ENCODE measurements at places on chromosomes 1 and 21.

- DNase-seq, result no peak
Measured at GRCh38 chr1:10626131-10626731, 151.5 kb downstream of the PEX14 start.

- DNase-seq, result no peak
Measured at GRCh38 chr1:4591926-4592325, 62.5 kb upstream of the AJAP1 start.

DNA sequence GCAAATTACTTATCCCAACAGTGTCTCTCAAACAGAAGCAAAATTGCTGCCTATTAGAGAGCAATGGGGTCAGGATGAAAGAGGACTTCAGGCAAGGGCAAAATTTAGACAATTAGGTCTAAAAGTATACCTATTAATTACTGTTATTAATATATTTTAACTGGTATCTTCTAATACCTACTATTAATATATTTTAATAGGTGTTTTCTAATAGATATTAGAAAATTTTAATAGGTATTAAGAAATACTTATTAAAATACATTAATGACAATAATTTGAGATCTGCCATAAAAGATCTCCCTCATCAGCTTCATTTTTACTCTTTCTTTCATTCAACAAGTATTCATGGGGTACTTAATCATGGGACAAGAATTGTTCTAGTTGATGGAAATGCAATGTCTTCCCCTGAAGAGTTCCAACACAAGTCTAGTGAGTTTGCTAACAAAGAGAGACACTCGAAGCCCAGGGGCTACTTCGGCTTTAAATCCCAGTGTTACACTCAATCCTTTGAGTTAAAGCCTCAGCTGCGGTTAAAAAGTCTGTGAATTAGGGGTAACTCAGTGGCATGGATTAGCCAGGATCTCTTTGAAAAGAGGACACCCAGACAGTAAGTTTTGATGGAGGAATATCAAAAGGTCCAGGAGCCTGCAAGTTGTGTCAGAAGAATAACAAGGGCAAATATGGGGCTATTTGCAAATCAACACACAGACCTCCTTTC is 44.1 kb downstream of the STYXL2 start:
- no peak for DNase-seq

- no peak for DNase-seq
Measured at GRCh38 chr1:201002510-201002909, 21.0 kb downstream of the KIF21B start.

DNA sequence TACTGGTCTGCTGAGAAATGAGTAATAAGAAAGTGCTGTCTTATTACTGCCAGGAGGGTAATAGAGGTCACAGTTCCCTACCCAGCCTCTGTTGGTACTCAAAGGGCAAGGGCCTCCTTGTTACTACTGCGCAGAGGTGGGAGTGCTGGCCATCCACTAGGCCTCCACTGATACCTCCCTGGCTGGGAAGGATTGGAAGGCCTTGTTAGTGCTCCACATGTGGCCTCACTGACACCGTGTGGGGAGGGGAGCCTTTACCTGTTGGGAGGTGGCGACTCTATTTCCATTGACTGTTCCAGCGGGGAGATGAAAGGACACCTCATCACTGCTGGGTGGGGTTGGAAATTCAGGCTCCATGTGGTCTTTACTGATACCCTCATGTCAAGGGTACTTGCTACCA is 57.8 kb upstream of the USP24 start:
- no peak for DNase-seq

DNA sequence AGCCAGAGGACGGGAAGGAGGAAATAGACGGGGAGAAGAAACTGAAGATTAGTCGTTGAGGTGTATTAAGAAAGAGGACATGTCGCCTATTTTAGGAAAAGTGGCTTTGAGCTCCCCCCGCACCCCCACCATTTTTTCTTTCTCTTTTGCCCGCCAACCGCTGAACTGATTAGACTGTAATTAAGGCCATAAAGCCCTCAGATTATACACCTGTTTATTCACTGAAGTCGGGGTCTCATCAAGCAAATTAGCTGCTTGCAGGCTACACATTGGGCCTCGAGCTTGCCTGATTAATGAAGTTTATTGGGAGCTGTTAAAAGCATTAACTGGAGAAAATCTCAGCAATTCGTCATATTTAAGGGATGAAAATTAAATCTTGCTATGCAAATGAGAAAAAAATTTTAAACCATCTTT is 119.4 kb upstream of the RRP15 start:
- no peak for DNase-seq

- no peak for DNase-seq
Measured at GRCh38 chr1:43286115-43286514, 734 bp upstream of the C1orf210 start.

- DNase-seq, result no peak
Measured at GRCh38 chr1:28885472-28885877, 28.9 kb upstream of the EPB41 start.

GRCh38 chr1:221283532-221283931 is 404.3 kb downstream of the HLX start:
- no peak for DNase-seq

DNA sequence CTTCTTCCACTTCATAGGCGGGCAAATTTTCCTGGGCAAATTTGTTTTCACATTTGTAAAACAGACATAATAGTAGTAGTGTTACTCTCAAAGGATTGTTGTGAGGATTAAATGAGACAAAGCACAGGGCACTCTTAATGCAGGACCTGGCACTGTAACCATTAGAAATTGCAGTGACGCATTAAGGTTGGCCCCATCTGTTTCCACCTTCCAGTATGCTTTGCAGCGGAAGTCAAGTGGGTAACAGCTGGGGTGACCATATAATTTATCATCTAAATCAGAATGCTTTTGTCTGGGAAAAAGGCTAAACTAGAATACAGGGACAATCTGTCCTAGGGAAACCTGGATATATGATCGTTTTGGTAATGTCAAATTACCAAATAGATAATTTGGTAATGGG is 132.5 kb upstream of the CACHD1 start:
- DNase-seq, result no peak

GRCh38 chr21:26469789-26470188 is 103.3 kb downstream of the CYYR1 start:
- DNase-seq, result no peak

DNA sequence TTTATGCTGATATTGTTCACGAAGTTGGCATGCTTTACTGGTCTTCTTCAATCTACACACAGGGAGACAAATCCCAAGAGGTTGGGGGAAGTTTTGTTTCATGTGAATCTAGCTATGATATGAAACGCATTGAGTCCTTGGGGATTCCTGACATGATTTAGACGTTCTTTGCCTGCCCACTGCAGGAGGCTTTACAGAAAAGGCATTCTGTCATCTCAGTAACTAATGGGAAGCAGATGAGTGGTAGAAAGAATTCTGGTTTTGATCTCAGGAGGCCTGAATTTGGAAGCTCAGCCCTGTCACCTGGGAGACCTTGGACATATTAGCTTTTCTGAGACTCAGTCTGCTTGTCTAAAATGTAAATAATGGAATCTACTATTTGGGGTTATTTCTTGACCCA is 383.0 kb upstream of the NFIA start:
- DNase-seq, result no peak

DNA sequence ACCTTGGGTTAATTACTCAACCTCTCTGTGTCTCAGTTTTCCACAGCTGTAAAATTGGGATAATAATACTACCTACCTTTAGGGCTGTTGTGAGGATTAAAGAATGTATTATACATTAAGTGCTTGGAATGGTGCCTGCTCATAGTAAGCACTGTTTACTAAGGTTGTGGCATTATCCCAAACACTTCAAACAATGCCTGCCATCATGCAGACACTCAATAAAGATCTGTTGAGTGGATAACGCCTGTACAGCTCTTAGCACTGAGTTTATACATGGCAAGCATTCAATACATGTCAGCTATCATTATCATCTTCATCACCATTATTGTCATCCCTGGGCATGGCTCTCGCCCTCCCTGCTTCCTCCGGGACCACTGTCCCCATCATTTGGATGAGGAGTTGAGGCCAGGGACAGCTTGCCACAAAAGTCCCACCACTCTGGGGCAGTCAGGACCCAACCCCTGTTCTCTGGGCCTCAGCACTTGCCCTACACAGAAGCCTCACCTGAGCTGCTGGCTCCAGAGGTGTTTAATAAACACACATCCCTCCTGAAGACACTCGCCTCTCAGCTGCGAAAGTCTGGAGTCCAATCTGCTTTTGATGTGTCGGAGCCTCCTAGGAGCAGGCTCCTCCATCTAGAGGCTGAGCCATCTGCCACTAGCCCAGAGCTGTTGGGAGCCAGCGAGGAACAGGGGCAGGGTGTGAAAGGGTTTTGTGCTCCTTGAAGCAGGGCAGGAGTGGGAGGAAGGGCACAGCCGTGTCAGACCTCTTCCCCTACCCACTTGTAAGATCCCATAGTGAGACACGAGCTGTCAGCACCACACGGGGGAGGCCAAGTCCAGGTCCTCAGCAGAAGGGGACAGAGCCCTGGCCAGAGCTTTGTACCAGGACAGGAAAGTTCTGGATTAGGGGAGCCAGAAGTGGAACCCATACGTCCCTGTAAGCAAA is 80.9 kb upstream of the ZC3H12A start:
- no peak for DNase-seq

GRCh38 chr21:15224346-15225086 is 159.7 kb upstream of the NRIP1 start:
- DNase-seq, result no peak

GRCh38 chr1:171204296-171204695 is 19.2 kb downstream of the FMO2 start:
- DNase-seq, result no peak

DNA sequence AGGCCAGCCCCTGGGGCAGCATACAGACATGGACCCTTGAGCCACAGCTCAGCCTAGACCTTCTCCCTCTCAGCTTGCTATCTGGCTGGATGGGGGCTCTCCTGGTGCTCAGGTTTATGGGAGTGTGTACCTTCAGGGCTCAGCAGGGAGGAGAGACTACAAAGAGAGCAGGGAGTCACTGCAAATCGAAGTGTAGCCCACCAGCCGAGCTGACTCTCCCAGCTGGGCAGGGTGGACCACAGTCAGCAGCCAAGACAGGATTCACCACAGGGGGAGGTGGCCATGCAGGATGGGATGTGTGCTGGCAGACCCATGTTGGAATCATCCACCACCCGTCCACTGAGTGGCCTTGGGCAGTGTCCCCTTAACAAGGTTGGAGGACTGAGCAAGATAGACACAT is 78.3 kb downstream of the GLIS1 start:
- DNase-seq, result no peak

DNA sequence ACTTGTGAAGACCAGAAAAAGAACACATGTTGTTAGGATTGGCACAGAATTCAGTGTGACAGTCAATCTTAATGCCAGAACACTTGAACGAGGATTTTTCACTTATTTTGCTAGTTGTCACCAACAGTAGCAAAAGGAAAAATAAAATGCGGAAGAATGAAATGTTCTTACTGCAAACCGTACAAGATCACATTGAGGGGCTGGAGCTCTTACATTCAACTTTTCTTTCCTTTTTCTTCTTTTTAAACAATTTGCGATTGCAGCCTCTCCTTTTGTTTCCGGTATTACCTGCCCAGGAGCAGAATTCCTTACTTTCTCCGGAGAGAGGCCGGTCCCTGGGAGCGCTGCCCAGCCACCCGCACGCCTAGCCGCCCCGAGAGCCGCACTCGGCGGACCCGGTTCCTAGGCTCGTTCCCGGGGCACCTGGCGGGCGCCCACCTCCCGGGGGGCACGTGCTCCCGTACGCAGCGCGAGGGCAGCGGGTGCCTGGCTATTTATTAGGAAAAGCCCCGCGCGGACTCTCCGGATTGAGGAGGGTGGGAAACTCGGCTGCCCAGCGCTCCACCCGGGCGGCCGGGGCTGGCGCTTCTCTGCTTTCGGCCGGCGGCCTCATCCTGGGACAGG is 1.2 kb upstream of the CAMTA1 start:
- DNase-seq, result no peak

GRCh38 chr1:17370618-17371017 is 1.4 kb upstream of the PADI6 start:
- DNase-seq, result no peak

- DNase-seq, result no peak
Measured at GRCh38 chr1:198788561-198789064, 149.8 kb downstream of the PTPRC start.

DNA sequence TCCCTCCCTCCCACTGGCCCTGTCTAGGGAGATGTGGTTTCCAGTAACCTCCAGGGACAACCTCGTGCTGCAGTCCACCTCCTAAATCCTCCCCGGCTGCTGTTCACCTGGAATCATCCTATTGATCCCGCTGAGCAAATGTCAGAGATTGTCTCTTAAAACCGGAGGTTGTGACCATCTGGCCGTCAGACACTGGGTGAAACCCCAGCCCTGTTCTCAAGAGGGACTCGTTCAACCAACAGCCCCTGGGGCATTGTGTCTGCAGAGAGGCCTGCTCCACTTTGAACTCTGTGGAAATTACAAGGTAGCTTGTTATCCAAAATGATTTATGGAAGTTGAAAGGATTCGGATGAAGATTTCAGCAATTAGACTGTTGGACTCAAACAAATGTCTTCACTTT is 498.0 kb downstream of the MATN1 start:
- no peak for DNase-seq

DNA sequence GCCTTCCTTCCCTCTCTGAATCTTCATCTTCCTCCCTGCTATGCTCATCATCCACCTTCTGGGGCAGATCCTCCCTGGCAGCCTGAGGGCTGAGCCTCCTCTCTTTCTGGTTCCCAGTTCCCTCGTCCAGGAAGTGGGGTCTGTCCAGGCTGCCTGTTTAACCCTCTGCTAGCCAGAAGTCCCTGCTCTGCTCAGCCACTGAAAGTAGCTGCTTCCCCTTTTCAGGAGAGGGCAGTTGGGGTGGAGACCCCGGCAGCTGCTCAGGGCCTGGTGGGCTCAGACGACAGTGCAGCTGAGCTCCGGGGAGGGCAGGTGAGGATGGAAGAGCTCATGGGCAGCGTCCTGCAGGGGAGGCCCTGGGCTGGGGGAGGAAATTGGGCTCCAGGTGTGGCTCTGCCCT is 43.1 kb upstream of the ETV3 start:
- DNase-seq, result no peak

GRCh38 chr1:234519506-234519905 is 40.5 kb upstream of the TARBP1 start:
- no peak for DNase-seq

DNA sequence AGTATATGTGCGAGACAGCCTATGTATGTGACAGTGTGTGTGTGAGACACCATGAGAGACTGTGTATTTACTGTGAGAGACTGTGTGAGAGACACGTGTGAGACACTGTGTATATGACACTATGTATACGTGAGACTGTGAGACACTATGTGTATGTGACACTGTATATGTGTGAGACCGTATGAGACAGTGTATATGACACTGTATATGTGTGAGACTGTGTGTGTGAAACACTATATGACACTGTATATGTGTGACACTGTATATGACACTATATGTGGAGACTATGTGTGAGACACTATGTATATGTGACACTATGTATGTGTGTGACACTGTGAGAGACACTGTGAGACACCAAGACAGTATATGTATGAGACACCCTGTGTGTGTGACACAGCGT is 52.9 kb upstream of the KDM4A start:
- DNase-seq, result no peak

GRCh38 chr1:34714386-34714785 is 40.5 kb upstream of the GJB5 start:
- no peak for DNase-seq

GRCh38 chr1:12088607-12089006 is 25.5 kb downstream of the TNFRSF8 start:
- peak; percentile 15 for DNase-seq

GRCh38 chr1:184623404-184623803 is 131.3 kb downstream of the EDEM3 start:
- DNase-seq, result no peak

DNA sequence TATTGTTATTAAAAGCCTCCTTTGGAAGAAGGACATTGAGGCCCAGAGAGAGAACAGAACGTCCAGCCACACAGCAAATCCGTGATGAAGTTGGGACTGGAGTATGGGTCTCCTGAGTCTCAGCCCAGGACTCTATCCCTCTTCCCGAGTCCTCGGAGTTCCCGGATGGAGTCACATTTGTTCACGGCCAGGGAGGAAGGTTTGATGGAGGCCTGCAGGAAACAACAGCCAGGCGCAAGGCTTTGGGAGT is 357 bp upstream of the TXLNA start:
- DNase-seq, result no peak

Data from stimulated activated CD8-positive, alpha-beta memory T cell treated with anti-CD3 and anti-CD28 coated beads, Interleukin-4, amount 100 ng/mL, for 1 hour (primary cell).